ENCODE measurements at places on chromosomes 16 and 17.

GRCh38 chr16:77584205-77584859 lies 138.0 kb upstream of the NUDT7 start:
- DNase-seq: no peak

DNA sequence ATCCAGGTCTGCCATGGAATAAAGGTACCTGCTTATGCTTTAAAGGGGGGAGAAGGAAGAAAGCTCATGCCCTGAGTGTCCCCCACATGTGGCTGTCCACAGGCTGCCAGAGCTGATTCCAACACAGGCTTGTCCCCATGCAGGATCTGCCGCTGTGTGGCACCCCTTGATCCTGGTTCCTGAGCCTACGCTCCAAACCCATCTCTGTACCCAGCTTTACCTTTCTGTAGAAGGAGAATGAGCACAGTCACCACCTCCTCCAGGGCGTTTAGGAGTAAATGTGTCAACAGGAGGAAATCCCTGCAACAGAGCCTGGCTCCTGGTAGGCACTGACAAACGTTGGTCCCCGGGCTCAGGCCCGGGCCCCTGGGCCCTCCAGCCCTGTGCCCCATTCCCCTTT lies 175.6 kb downstream of the RBFOX3 start:
- DNase-seq: no peak

- no peak for DNase-seq
These were observed 408.7 kb downstream of the SLC39A11 start for GRCh38 chr17:72683506-72684404.

- no peak for DNase-seq
These were observed 38.6 kb downstream of the ELAC2 start for GRCh38 chr17:12979246-12979645.

DNA sequence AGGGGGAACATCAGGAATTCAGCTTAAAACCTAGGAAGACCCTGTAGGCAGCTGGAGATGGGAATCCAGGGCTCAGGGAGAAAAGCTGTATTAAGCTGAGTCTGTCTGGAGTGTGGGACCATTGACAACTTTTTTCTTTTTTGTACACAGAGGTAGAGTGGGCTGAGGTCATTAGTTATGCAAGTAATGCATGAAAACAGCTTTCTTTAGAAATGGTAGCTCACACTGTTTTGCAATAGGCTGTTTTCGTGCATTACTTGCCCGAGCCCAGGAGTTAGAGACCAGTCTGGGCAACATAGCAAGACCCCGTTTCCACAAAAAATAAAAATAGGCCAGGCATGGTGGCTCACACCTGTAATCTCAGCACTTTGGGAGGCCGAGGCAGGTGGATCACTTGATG lies 46.5 kb downstream of the KATNIP start:
- DNase-seq: no peak

DNA sequence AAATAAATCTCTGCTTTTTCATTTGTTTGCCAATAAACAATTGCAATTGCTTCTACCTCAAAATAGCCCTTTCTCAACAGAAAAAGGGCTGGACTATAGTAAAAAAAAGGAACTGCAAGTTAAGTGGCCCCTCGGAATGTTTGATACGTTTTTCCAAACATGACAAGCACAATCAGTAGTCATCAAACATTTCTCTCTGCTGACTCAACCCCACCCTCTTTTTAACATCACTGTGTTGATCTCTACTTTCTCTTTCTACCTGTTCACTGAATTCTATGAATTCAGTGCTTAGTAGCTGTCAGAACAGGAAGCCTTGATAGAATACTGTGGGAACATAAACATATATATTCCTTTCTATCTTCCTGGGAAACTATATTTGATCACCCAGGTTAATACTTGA lies 116.5 kb upstream of the AXIN2 start:
- no peak for DNase-seq

- no peak for DNase-seq
These were observed 386.2 kb upstream of the CCL2 start for GRCh38 chr17:33868899-33869298.

DNA sequence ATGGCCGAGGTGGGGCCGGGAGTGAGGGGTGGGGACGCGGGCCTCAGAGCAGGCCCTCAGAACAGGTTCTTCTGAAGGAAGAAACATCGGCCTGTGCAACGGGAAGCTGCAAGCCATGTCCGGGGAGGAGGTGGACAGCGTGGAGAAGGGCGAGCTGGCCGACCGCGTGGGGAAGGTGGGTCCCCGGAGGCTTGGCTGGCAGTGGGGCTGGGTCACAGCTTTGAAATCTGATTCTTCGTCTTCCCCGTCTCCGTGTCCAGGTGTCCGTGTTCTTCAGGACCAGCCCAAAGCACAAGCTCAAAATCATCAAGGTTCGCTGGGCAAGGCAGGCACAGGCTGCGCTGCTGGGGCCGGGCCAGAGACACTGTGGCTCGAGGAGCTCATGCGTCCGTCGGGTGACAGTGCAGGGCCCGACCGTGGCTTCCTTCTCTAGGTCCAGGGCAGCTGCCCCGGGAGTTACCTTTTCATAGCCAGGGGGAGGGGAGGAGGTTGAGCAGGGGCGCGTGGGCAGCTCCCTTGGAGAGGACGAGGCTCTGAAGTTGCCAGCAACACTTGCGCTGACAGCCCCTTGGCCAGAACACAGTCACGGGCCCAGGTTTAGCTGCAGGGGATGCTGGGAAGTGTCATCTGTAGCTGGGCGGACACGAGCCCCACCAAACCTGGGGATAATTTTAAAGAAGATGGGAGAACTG lies 51.3 kb downstream of the MEAK7 start:
- DNase-seq: no peak

DNA sequence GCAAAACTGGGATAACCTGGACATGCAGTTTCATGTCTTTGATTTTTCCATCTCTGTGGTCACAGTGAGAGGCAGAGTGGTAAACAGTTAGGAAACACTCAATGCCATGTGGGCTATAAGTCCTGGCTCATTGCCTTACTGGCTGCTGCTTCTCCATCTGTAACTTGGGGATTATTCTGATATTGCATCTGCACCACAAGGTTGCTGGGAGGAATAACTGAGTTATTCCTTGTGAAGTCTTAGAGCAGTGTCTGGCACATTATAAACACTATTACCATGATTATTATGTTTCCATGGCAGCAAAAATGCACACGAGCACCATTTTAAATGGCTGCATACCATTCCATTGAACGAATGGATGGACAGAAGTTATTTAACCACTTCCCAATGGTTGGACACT lies 111.7 kb upstream of the CDH5 start:
- no peak for DNase-seq

DNA sequence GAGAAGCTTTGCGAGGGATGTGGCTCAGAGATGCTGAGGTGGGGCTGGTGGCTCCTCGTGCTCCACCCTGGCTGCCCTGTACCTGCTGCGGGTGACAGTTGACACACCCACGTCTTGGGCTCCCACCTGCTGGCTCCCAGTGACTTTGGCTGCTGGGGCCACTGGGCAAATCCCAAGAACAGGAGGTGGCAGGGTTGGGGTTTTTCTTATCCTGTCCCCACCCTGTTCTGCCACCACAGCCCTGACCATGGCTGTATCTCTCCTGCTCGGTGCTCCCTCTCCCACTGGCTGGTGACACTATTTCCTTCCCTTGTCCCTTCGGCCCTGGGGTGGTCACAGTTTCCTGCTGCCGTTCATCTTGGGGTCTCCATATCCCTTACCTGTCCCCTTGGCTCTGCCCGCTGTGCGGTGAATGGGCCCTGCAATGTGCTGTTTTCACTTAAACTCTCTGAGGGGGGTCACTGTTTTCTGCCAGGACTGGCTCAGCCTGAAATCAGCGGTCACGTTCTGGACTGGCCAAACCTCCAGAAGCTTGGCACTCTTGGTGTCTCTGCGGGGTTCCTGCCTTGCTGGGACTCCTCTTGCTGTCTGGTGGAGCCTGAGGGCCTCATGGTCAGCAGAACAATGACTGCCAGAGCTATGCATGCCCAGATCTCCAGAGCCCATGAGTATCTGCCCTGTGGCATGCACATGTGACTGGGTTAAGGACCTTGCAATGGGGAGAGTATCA lies 144.2 kb downstream of the IRF8 start:
- no peak for DNase-seq

DNA sequence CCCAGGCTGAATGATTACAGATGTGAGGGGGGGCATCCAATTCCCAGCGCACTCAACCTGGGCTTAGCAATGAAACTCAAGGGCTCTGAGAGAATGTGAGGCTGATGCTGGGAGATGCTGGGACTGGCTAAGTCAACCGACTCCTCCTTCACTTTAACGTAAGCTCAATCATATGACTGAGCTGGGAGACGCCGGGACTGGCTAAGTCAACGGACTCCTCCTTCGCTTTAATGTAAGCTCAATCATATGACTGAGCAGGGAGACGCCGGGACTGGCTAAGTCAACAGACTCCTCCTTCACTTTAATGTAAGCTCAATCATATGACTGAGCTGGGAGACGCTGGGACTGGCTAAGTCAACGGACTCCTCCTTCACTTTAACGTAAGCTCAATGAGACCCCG lies 179.4 kb downstream of the VPS53 start:
- DNase-seq: no peak

DNA sequence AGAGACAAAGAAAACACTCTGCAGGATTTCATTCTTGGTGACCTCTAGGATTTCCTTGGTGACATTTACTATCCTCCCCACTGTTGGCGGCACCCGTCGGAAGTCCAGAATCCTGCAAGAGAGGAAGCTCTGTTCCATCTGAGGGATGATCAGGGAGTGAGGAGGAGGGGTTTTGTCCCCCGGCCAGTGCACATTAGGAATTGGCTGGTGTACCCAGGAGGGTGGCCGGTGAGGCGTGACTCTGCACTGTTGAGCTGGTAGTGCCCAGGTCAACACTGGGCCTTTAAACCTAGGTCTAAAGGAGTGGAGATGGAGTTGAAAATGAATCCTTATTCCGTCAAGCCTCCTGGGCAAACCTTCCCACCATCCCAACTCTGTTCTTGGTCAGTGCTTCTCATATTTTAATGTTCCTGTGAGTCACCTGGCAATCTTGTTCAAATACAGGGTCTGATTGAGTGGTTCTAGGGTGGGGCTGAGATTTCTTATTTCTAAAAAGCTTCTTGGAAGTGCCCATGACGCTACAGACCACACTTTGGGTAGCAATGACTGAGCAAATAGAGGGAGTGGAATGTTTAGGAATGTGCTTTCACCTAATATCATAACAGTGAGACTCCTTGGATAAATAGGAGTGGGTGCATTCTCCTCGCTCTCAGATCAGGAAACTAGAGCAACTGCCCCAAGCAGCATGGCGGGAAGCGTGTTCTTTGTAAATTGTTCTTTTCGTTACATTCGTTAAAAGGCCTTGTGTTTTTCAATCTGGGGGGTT lies 30.7 kb downstream of the PRKAR1A start:
- DNase-seq: no peak

DNA sequence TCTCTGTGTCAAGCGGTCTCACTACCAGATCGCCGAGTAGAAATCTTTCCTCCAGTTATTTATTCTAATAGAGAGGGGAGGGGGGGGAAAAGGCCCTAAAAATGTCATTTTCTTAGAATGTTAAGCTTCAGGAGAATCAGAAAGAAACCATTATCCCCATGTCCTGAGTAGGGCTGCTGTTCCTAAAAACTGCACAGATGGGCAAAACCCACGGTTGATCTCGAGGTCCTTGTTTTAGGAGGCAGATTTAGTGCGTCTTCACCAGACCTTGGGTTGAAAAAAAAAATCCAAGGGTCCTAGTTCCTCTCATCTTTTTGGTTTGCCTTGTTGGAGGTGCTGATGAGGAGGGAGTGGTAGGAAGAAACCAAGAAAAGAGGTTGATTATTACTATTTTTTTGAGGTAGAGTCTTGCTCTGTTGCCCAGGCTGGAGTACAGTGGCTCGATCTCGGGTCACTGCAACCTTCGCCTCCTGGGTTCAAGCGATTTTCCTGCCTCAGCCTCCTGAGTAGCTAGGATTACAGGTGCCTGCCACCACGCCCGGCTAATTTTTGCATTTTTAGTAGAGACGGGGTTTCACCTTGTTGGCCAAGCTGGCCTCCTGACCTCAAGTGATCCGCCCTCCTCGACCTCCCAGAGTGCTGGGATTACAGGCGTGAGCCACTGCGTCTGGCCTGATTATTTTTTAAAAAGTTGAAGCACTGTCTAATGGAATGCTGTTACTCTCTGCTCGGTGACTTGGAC lies 1.4 kb downstream of the CBFB start:
- DNase-seq: no peak

- DNase-seq: no peak
These were observed 1307.6 kb upstream of the GOT2 start for GRCh38 chr16:60041671-60042070.

DNA sequence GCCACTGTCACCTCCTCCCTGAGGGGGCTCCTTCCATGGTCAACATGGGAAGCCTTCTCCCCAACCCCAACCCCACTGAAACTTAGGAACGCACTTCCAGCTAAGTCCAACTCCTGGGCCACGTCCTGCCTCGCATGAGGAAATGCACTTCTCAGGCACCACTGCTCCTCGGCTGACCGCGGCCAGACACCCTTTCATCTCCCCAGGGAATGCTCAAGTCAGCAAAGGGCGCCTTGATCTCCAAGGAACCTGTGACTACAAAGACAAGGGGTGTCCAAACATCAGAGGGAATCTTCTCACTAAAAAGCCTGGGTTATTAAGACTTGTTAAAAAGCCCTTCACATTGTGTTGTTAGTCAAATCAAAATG lies 124.9 kb upstream of the HSBP1 start:
- no peak for DNase-seq

Data from stimulated activated CD8-positive, alpha-beta memory T cell treated with anti-CD3 and anti-CD28 coated beads, Interleukin-12 subunit alpha, Interleukin-12 subunit beta, amount 100 ng/mL, for 4 hours (primary cell).